Large intestine (tissue), 12 donors: ENCODE measurements at places on chromosomes 7 and 10.

- DNase-seq: no peak
Observed at GRCh38 chr10:61623161-61623560, 39.6 kb upstream of the CABCOCO1 start.

GRCh38 chr7:47153058-47153457 lies 428.9 kb downstream of the TNS3 start:
- DNase-seq: peak; percentile 23

DNA sequence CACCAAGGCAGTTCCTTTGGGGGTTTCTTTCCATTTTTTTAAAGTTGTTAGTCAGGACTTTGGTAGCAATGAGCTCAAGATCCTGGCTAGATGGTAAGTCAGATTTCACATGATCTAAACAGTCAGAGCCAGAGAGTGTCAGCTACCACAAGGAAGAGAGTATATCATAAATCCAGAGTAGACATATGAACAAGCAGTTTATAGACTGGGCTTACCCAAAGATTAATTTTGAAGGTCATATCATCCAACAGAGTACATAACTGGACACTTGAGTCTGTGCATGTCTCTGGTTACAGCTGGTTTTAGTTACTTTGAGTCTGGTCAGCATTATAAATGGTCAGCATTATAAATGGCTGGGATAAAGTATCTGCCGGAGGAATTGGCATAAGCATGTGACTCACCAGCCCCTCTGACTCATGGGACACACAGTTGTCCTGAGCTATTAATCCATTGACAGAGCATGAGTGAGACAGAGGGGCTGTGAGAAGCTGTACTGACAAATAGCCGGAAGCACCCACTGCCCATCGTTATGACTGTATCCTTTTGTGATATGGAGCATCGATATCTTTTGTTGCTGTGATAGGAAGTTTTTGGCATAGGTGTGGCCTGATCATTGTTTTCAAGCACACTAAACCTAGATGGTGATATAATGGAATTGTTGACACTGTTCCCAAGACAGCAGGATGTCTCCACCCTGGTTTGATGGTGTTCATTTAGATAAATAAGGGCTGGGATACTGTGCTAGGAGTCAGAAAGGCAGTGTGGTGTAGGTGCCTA lies 19.3 kb downstream of the PPP1R3C start:
- DNase-seq: no peak

GRCh38 chr10:3278771-3279170 lies 106.2 kb upstream of the PITRM1 start:
- no peak for DNase-seq

- DNase-seq: no peak
Observed at GRCh38 chr10:118571123-118571522, 24.3 kb downstream of the PRLHR start.

GRCh38 chr7:33452805-33453502 lies 323.6 kb downstream of the BBS9 start:
- peak; percentile 55 for DNase-seq

DNA sequence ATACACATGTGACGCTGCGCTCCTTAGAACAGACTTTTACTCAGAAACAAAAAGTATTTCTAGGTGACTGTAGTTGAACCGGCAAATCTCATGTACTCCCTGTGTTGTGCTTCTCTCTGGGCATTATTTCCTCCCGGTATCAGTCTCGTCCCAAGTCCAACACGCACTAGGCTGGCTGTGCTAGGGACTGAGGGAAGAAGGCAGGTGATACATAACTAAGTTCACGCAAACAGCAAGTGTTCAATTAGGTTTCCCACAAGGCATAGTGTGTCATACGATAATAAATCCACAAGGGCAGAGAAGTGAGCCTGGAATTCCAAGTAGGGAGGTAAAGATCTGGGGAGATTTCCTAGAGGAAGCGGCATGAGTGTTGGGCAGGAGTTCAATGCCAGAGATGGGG lies 20.4 kb downstream of the FAM53B start:
- peak; percentile 95 for DNase-seq

DNA sequence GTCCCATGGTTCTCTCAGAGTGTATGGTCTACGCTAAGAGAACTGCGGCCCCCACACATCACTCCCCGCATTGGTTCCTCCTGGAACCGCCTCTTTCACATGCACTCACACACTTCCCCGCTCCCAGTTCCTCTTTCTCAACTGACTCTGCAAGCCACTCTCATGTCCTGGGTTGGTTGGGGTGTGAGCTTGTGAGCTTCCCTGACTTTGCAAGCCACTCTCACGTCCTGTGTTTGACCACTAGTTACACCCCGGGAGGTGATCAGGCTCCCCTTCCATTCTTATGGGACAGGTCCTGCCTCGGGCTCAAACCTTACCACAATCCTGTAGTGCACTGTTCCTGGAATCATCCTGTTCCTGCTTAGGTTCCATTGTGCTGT lies 105.0 kb downstream of the TRIM24 start:
- no peak for DNase-seq

DNA sequence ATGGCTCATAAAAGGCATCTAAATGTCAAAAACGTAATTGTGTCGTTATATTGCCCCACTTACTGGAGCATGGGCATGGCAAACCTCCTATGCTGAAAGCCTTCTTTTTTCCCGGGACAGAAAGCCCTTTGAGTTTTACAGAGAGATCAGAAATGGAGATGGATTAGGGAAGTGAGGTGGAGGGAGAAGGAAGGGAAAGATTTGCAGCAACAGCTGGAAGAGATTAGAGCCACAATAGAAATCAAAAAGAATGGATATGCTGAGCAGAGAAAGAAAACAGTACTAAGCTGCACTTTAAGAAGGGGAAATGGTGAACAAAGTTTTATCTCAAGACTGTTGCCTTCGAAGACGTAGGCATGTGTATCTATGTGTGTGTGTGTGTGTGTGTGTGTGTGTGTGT lies 97.2 kb upstream of the PCGF5 start:
- DNase-seq: no peak

- no peak for DNase-seq
Observed at GRCh38 chr7:45700556-45700955, 126.4 kb downstream of the ADCY1 start.

DNA sequence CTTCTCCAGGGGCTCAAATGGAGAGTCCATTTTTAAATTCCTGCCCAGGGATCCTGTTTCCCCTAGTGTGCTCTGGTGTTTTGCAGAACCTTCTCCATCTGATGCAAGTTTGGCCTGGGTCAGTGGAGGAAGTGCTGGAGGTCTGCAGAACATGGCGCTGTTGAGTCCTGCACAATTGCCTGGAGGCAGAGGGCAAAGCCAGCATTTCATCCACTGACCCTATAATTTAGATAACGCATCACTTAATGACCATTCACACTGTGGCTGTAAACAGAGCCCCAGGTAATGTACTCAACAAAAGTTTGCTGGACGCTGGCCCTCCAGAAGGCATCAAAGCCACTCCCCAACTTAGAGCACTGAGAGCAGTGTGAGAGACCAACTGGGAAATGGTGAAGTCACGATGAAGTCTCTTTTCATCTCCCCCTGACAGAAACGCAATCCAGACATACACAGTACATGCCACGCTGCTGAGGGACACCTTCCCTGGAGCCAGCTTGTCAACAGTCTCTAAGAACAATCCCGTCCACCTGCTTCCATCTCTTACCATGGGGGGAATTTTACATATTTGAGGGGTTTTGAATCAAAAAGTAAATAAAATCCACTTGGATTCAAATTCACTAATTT lies 13.4 kb downstream of the C10orf71 start:
- no peak for DNase-seq

DNA sequence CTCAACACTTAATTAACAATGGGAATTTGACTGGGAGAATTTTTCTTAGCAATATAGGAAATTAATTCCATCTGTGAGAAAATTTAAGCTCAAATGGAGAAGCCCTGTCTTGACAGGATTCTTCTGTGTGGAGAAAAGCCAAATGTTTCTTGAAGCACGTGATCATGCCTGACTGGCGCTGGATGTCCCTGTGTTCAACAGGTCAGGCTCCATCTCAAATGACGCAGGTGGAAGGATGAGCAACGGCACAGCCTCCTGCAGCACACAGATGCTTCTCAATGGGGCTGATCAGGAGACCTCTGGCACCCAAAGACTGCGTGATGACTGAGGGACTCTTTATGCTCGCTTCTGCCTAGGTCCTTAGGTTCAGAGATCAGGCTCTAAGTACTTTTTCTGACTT lies 143.8 kb downstream of the RSU1 start:
- DNase-seq: no peak

DNA sequence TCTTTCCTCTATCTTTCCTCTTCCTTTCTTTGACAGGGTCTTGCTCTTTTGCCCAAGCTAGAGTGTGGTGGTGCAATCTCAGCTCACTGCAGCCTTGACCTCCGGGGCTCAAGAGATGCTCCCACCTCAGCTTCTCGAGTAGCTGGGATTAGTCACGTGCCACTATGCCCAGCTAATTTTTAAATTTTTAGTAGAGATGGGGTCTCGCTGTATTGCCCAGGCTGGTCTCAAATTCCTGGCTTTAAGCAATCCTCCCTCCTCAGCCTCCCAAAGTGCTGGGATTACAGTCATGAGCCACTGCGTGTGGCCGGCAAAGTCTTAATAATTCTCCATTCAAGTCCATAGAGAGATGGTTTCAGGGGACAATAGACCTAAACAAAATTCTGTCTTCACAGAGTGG lies 40.2 kb downstream of the COL26A1 start:
- no peak for DNase-seq

- DNase-seq: no peak
Observed at GRCh38 chr7:35374858-35375257, 121.0 kb upstream of the TBX20 start.

- no peak for DNase-seq
Observed at GRCh38 chr7:99109108-99110051, 34.5 kb downstream of the SMURF1 start.

GRCh38 chr10:93554760-93555432 lies 11.6 kb upstream of the FFAR4 start:
- peak; percentile 60 for DNase-seq
